ENCODE measurements at places on chromosomes 4 and X.

- DNase-seq = no peak
These were observed 130.5 kb downstream of the DCK start for GRCh38 chr4:71123951-71124350.

DNA sequence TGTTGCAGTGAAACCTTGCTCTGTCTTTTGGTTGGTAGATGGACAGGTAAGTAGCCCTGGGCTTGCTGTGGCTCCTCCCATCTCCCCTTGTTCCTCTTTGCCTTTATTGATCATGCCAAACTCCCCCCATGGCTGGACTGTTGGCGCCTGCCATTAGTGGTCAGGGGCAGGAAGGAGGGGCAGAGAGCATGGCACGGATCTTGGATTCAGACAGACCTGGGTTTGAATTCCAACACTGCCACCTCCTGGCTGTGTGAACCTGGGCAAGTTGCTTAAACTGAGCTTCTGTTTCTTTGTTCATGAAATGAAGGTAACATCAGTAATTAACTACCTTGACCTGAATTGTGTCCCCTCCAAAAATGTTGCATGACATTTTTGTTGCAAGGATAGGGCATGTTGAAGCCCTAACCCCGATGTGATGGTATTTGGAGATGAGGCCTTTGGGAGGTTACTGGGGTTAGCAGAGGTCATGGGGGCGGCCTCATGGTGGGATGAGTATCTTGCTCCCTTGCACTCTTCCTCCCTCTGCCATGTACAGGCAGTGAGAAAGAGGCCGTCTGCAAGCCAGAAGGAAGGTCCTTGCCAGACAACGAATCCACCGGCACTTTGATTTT, 6.0 kb downstream of the SLC2A9 start:
- DNase-seq = no peak

DNA sequence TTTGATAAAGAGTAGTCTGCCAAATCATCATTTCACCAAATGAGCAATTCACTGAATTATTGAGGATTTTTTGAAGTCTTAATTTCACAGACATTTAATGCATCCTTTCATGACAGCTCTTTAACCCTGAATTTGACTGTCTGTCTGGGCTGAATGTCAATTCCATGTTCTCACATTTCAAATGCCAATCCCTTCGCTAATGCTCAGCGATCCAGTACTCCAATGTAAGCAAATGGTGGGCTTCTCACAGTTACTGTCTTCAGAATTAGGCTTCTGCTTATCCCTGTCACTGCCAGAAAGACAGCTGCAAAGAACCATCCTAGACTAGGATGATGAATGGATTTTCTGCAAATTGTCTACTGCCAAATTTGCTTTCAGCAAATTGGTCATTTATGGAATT, 36.2 kb upstream of the USP38 start:
- no peak for DNase-seq

DNA sequence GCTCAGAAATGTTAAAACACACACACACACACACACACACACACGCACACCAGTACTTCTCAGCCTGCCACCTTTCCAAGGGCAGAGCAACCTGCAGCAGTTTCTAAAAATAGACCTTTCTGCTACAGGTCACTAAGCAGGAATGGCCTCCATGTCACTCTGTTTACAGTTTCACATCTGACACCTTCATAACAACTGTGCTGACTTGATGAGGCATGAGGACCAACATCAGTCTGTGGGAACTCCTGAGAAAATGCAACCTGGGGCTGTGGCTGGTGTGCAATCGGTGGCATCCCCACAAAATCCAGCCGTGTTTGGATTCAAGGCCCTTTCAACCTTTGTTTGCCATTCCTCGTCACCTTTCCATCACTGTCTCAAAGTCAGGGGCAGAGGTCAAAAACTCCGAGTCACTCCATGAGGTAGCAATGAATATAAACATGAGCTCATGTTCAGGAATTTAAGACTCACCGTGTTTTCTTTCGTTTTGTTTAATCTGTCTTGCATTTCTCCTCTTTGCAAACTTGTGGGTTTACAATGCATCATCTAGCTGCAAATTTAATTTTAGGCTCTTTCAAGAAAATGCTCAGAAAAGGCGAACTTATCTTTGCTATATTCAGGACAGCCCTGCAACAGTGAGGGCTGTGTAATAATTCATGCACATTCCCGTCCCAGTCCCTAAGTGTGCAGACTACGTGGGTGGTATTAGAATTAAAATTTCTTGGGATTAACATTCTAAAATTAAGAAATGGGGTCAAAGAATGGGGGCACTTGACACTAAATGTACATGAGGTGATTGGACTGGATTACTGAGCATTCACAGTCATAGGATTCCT, 135.3 kb downstream of the SHROOM3 start:
- DNase-seq = no peak

GRCh38 chr4:9769321-9769720, 12.1 kb upstream of the DRD5 start:
- DNase-seq = no peak

DNA sequence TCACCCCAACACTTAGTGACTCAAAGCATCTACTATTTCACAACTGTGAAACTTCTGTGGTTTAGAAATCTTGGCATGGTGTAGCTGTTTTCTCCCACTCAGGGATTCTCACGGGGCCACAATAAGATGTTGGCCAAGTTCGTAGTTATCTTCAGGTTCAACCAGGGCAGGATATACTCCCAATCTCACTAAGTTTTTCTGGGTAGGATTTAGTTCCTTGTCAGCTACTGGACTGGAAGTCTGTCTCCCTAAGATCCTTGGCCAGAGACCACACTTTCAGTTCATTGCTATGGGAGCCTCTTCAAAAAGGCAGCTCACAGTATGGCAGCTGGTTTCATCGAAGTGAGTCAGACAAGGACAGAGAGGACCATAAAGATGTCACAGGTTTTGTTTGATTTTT, 111.7 kb upstream of the PDHA2 start:
- DNase-seq = no peak

DNA sequence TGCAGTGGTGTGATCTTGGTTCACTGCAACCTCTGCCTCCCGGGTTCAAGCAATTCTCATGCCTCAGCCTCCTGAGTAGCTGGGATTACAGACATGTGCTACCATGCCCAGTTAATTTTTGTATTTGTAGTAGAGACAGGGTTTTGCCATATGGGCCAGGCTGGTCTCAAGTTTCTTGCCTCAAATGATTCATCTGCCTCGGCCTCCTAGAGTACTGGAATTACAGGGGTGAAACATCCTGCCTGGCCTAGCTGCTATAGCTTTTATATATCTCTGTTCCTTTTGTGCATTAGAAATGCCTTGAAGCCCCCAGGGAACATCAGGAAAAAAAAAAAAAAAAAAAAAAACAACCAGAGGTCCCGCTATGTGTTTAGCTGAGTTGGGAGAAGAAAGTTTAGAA, 34.8 kb downstream of the UBE2K start:
- DNase-seq = no peak

DNA sequence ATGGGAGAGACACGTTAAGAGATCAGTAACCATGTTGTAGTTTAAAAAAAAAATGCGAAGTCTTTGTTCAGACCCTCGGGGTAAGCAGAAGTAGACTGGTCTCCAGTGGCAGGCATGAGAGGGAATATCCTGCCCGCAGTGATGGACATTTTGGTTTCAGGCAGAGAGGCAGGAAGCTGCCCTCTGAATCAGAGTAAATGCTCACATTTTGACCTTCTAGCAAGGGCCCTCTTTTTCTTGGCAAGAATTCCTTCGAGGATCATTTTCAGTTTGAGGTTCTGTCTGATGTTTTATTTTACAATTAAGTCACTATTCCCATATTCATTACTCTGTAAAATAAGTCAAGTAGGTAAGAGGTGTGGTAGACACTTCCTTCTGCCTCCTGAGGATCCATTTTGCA, 28.4 kb downstream of the SORBS2 start:
- DNase-seq = no peak

GRCh38 chr4:128782076-128782715, 27.3 kb upstream of the JADE1 start:
- DNase-seq = peak; percentile 68

GRCh38 chrX:120768681-120769080, 107.0 kb downstream of the CT47B1 start:
- no peak for DNase-seq

- no peak for DNase-seq
These were observed 24.9 kb downstream of the CXCL8 start for GRCh38 chr4:73765296-73765695.

DNA sequence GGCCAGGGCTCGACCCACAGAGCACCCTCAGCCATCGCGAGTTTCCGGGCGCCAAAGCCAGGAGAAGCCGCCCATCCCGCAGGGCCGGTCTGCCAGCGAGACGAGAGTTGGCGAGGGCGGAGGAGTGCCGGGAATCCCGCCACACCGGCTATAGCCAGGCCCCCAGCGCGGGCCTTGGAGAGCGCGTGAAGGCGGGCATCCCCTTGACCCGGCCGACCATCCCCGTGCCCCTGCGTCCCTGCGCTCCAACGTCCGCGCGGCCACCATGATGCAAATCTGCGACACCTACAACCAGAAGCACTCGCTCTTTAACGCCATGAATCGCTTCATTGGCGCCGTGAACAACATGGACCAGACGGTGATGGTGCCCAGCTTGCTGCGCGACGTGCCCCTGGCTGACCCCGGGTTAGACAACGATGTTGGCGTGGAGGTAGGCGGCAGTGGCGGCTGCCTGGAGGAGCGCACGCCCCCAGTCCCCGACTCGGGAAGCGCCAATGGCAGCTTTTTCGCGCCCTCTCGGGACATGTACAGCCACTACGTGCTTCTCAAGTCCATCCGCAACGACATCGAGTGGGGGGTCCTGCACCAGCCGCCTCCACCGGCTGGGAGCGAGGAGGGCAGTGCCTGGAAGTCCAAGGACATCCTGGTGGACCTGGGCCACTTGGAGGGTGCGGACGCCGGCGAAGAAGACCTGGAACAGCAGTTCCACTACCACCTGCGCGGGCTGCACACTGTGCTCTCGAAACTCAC, 3.6 kb downstream of the MID1IP1 start:
- DNase-seq = peak; percentile 3

GRCh38 chr4:110442309-110442708, 33.6 kb upstream of the ENPEP start:
- no peak for DNase-seq

DNA sequence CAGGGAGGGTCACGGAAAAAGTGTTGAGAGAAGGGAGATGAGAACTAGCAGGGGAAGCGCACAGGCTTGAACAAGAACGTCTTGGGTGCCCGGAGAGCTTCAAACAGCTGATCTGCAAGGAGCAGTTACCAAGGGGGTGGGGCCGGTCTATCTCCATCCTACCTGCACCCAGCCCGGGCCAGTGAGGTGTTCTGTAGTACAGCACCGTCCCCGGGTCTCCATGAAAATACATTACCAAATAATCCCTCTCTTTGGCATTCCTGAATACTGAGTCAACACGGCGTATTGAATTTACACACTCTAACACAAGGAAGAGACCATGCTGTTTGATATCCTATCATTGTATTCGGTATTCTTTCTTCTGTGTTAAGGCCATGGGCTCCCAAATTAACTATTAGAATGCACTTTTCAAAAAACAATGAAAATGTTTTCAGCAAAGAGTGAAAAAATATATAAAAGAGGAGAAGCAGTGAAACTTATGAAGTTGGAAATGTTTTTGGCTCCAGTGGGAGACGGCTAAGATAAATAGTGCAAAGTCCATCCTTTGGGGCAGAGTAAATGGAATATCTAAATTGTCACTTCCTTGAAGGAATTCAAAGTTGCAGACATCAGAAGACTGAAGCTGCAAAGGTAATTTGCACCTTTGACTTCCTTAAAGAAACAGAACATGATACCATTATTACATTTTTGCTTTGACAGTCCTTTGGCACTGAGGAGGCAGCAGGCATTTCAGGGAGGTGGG, 90.3 kb downstream of the DHRSX start:
- DNase-seq = no peak

DNA sequence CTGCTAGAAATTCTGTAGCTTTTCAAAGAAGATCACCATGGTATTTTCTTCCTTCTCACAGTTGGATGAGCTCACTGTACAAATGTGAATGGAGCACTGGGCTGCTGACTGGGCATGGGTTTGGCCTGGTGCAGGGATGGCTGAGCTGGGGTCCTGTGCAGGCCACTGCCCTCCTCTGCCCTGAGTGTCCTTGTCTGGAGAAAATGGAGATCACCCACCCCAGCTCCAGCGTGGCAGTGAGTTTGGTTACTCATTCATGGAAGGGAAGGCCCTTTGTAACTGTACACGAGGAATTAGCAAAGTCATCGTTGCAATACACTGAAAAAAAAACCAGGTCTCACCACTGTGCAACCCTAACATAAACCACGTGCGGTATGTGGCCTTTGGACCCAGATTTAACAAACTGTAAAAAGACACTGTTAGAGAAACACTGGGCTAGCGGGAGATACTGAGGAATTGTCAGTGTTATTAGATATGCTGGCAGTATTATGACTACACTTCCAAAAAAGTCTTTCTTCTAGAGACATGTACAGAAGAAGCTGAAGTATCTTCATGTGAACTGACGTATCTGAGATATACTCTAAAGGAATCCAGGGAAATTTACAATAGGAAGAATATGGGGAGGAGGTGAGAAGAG, 16.1 kb upstream of the TBC1D14 start:
- DNase-seq = no peak

- no peak for DNase-seq
These were observed at the start of gene PPP4R3C for GRCh38 chrX:27463187-27463586. PPP4R3C (minus strand) TSS chrX:27463341; CDS start chrX:27463296, 45 bp downstream.

- DNase-seq = no peak
These were observed 761.8 kb downstream of the FAM133A start for GRCh38 chrX:94435799-94436198.

GRCh38 chrX:333611-334311, 15.2 kb upstream of the GTPBP6 start:
- no peak for DNase-seq

All from CD4-positive, alpha-beta T cell treated with Interleukin-6 at 100 ng/mL for 8 hours (primary cell).